ENCODE measurements at places on chromosomes 1 and 21. TPM values are rescaled to one million over a fixed set of nuclear protein-coding genes. Genes with fewer than 3 reads are reported as not detected.

GRCh38 chr1:228496494-228496893 lies 9.3 kb downstream of the RNF187 start:
- no peak for DNase-seq
- peaks cover 28% of the 10 kb centered on the region for H3K36me3 ChIP-seq
- peaks cover 38% of the 10 kb centered on the region for H3K27me3 ChIP-seq

The DDOST gene
- total RNA-seq = 300 TPM

The BMP8A gene
- total RNA-seq = 1.2 TPM

The KCNJ10 gene
- total RNA-seq = 1.6 TPM

The CASZ1 gene
- total RNA-seq = 6.9 TPM

DNA sequence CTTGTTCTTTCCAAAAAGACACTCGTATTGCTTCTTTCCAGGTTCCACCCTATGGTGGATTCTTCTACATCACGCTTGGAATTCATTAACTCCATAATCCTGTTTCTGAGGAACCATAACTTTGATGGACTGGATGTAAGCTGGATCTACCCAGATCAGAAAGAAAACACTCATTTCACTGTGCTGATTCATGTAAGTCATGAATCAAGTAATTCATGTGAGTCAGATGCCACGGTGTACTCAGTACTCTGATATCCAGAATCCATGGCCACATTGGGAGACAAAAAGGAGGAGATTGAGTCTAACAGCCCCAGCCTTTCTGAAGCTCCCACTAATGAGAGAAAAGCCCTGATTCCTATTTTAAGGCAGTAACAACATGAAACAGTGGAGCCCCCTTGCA lies 7.4 kb downstream of the CHI3L2 start:
- H3K36me3 ChIP-seq = no peaks in the 10 kb centered on the region
- no peak overlapping the region for H3K4me3 ChIP-seq
- H3K4me1 ChIP-seq = peaks cover 27% of the 10 kb centered on the region
- DNase-seq = no peak

- no peak overlapping the region for H3K27ac ChIP-seq
- no peak overlapping the region for H3K4me3 ChIP-seq
- DNase-seq = peak; percentile 88
- no peaks in the 10 kb centered on the region for H3K36me3 ChIP-seq
- H3K4me1 ChIP-seq = peaks cover 35% of the 10 kb centered on the region
- peaks cover 74% of the 10 kb centered on the region for H3K27me3 ChIP-seq
Observed at GRCh38 chr1:156889802-156890580, 3.5 kb upstream of the PEAR1 start.

DNA sequence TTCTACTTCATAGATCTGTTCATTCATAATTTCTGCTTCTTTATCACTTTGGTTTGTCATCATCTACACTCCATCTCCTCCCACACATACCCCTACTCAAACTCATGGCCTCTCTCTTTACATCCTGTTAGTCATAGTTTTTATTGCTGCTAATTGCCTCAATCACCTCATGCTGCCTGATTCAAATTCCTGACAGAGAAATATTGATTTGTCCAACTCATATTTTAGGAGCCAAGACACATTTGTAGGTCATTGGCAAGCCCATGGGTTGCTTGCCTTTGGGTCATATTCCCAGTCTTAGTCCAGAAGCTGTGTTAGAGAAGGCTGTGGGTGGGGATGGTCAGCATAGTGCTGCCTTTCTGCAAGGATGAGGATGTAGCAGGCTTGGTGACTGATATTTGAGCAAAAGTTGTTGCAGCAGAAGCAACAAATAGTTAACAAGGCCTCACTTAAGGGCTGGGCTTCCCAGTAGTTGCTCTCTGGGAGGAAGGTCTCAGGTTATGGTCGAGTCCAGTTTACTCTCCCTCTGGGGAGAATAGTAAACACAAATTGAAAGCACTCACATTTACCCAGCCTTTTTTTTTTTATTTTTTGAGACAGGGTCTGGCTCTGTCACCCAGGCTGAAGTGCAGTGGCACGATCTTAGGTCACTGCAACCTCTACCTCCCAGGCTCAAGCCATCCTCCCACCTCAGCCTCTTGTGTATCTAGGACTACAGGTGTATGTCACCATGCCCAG lies 22.4 kb upstream of the EPS15 start:
- H3K27me3 ChIP-seq = no peaks in the 10 kb centered on the region
- H3K36me3 ChIP-seq = no peaks in the 10 kb centered on the region
- no peak for DNase-seq
- no peak overlapping the region for H3K4me3 ChIP-seq
- peaks cover 4% of the 10 kb centered on the region for H3K4me1 ChIP-seq

The DMBX1 gene
- total RNA-seq = 1.7 TPM

- H3K36me3 ChIP-seq = no peaks in the 10 kb centered on the region
- H3K4me3 ChIP-seq = no peak overlapping the region
- no peak for DNase-seq
- H3K27me3 ChIP-seq = peaks cover 44% of the 10 kb centered on the region
Observed at GRCh38 chr1:109907190-109907774, 3.4 kb upstream of the CSF1 start.

The OR2L8 gene
- total RNA-seq = not detected

DNA sequence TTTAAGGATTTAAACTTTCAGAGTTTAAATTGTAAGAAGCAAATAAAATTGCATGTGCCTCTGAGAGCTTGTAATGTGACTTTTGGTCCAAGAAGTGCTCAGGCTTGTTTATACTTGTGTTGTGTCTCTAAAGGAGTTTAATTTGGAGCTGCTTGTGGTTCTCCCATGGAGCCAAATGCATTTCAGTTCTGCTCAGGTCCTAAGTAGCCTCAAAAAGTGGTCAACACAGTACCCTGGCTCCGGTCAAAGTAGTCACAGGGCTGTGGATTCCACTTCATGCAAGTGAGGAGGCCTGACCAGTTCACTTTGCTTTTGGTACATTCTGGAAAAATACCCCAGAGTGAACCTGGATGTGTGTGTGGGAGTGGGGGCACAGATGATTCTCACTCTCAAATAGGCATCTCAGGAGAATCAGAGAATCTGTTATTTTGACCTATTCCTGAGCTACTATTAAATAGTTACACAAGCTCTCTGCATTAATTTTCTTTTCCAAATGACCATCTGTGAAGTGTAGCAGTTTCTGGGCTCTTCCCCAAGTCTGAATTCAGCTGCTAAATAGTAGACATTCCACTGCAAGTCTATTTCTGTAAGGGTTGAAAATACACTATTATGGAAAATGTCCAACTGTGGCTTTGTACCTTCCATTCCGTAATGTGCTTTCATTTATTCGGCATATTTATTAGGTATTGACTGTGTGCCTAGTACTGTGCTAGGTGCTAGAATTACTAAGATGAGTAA lies 31.7 kb upstream of the AGO1 start:
- H3K27me3 ChIP-seq = no peaks in the 10 kb centered on the region
- H3K4me1 ChIP-seq = peaks cover 28% of the 10 kb centered on the region
- H3K27ac ChIP-seq = no peak overlapping the region
- peaks cover 15% of the 10 kb centered on the region for H3K36me3 ChIP-seq
- H3K4me3 ChIP-seq = no peak overlapping the region
- DNase-seq = no peak

DNA sequence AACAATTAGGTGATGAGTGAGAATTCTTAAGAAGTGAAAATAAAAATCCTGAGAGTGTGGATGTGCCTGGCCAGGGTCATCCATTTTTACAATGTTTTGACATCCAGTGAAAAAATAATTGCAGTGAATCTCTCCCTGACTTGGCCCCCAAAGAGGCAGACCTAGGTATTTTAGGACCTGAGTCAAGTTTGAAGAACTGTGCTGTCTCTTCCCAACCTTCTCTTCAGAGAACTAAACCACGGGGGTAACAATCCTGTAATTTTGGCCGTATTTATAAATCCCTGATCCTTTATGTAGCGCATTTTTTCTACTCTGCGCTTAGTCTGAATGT lies 43.3 kb upstream of the PPP2R5A start:
- no peaks in the 10 kb centered on the region for H3K27me3 ChIP-seq
- no peaks in the 10 kb centered on the region for H3K4me1 ChIP-seq
- no peak overlapping the region for H3K4me3 ChIP-seq
- no peak overlapping the region for H3K27ac ChIP-seq
- H3K36me3 ChIP-seq = no peaks in the 10 kb centered on the region

DNA sequence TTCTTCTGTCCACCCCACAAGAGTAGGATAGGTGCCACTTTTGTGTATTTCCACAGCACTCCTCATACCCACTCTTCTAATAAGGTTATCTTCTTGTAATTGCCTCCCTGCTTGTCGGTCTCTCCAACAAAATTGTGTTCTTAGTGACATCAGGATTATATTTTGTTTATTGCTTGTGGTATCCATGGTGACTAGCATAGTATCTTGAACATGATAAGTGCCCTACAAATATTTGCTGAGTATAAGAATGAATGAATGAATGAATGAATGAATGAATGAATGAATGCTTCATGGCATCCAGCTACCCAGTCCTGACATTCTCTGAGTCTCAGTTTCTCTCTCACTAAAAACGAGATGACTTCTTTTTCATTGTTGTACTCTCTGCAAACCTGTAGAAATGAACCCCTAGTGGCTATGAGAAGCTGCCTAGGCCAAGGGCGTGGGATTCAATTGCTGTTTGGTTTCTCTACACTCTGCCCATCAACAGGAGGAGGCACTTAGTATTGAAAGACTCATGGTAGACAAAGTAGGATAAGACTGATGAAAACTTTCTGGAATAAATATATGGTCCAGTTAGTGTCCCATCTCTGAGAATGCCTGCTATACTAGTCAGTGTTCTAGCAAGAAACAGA lies 121.0 kb downstream of the TMEM53 start:
- no peak overlapping the region for H3K27ac ChIP-seq
- no peaks in the 10 kb centered on the region for H3K27me3 ChIP-seq
- no peak for DNase-seq
- H3K4me1 ChIP-seq = peaks cover 34% of the 10 kb centered on the region
- H3K36me3 ChIP-seq = no peaks in the 10 kb centered on the region

DNA sequence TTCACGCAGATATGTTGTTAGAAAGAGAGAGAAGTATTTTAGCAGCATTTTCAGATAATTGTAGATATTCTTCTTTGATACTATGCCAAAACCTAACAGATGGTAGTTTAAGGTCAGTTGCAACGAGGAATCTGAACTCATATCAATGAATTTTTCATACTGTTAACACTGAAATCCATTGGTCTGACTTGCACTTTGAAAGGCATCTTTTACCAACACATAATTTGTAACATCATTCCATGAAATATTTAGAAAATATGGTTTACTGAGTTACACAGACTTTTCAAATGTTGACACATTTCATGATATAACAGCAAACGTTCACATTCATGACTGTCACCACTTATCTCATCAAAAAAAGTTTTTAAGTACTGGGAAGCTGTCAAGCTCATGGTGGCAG lies 4.6 kb downstream of the ACBD6 start:
- H3K36me3 ChIP-seq = peaks cover 16% of the 10 kb centered on the region
- DNase-seq = no peak
- H3K27me3 ChIP-seq = 0 out of 2 replicates have a peak, but pooled peaks cover under 1% of the 10 kb centered on the region
- H3K27ac ChIP-seq = no peak overlapping the region

The LYPD8 gene
- total RNA-seq = not detected

The RNASEL gene
- total RNA-seq = 0.87 TPM

- H3K27ac ChIP-seq = no peak overlapping the region
- H3K36me3 ChIP-seq = no peaks in the 10 kb centered on the region
- no peak overlapping the region for H3K4me3 ChIP-seq
Observed at GRCh38 chr21:42395302-42395701, 550 bp downstream of the TMPRSS3 start.

DNA sequence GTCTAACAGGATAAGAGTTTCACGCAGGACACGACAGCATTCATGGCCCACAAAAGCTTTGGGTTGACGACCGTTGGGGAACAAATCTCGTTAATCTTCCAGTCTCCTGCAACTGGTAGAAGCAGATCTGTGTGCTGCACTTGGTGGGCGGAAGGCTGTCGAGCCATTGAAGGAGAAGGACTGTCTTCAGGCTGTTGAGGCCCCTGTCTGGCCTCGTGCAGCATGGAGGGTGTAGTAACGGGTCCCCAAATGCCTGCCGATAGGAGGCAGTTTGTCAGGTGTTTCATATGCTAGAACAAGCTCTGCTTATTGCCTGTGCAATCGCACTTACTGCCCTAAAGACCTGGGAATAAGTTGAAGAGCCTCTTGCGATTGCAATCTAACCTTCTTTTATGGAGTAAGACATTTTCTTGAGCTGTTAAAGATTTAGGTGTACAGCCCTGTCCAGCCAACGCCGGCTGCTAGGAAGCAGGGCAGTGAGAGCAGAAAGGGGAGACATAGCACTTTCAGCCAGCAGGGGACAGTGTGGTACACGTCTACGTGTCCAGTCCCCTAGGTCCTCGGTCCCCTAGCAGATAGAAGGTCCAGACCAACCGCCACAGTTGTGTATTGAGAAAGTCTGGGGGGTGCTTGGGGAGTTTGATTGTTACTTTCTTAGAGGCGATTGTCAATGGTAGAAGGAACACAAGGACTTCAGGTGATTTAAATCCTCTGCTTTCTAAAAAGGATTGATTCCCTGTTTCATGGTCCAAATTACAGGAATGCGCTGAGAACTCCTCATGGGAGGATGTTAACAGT lies 102.3 kb upstream of the TMPRSS2 start:
- peaks cover 6% of the 10 kb centered on the region for H3K27me3 ChIP-seq
- DNase-seq = peak; percentile 73
- no peak overlapping the region for H3K4me3 ChIP-seq
- H3K27ac ChIP-seq = no peak overlapping the region
- peaks cover 22% of the 10 kb centered on the region for H3K4me1 ChIP-seq

GRCh38 chr1:61055110-61055614 lies 27.2 kb upstream of the NFIA start:
- H3K36me3 ChIP-seq = no peaks in the 10 kb centered on the region
- H3K27ac ChIP-seq = no peak overlapping the region
- DNase-seq = no peak

DNA sequence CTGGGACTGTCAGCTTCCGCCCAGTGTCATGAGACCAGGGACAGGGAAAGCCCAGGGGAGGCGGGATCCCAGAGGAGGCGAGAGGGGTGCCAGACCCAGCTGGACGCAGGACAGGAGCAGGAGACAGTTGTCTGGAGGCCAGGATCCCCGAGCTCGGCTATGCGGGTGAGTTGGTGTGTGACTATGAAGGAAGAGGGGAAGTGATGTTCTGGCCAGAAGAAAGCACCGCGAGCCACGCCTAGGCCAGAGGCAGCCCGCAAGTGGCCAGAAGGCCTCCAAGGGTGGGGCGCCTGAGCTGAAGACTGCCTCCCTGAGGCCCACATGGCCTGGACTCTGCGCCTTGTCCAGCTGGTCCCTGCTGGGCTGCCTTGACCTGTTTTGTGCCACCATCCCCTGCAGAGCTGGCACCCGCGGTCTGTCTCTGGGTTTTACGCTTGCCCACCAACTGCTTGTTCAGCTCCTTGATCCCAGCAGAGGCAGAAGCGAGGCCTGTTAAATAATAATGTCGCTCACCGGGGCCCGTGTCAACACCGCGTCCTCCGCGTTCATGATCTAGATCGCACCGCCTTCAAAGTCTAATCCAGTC lies 85.2 kb upstream of the ACTL8 start:
- DNase-seq = no peak
- no peak overlapping the region for H3K4me3 ChIP-seq
- H3K27ac ChIP-seq = peak overlapping the region; percentile 76
- peaks cover 32% of the 10 kb centered on the region for H3K4me1 ChIP-seq

Measured in WTC11 (cell line).